ENCODE measurements at places on chromosomes 4 and X.

DNA sequence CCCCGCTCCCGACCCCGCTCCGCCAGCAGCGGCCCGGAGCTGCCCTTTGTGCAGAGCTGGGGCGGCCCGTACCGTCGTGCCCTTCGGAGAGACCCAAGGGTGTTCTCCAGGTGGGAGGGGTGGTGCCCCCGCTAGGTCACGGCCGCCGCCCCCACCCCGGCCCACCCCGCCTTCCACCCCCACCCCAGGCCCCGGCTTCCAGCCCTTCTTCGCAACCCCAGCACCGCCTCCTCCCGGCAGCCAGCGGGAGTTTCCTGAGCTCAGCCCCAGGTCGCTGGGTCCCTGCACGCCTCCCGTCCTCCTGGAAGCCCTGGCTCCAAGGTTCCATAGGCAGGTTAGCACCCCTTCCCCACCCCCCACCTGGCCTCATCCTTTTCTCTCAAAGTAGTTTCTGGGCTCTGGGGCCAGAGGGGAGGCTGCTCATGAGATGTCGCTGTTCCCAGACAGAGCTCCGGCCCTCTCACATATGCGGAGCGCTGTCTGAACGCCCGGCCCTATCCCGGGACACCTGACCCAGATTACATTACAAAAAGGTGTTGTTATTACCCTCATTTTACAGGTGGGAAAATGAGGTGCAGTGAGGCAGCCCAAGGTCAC lies 25.2 kb upstream of the FGFR3 start:
- no peak for DNase-seq

DNA sequence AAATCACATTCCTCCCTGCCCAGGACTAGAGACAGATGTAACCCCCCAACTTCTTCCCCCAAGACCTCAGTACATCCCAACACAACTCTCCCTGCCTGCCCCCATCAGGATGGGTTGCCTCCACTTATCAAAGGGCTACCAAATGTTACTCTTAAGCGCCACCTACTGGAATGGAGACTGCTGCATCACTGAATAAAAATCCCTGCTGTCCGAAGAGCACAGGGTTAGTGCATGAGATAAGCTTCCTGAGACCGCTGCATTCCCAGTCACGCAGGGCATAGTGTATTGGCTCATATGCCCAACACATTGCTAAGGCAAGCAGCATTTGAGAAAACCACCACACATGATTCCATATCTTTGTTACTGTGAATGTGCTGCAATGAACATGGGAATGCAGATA lies 544.5 kb downstream of the PPP4R3C start:
- DNase-seq = no peak

DNA sequence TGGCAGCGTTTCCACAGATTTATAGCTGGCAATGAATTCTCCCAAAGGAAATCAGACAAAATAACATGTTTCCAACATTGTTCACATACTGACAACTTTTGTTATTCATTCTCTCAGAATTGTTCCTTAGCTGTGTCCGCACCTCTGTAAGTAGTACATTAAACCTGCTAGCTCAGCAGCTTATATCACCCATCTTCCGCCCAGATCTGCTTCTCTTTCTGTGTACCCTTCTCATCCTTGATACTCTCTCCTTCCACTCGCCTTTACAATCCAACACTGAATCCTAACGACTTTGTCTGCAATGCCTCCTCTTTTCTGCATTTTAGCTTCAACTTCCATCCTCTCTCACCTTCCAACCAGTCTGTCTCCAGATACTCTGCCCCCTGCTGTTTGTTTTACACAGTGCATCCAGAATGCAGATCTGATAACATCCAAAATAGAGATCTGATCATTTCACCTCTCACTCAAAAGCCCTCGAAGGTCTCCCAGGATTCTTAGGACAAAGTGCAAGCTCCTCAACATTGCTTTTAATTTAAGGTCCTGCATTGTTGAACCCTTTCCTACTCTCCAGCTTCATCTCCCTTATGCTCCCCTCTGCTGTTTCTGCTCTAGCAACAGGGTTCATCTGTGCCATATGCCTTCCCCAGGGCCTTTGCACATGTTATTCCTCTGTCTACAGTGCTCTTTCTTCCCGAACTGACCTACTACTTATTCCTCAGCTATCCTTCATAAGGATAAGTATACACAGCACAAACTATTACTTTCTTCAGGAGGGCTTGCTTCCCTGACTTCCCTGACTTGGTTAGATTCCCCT lies 67.3 kb upstream of the VBP1 start:
- peak; percentile 28 for DNase-seq

DNA sequence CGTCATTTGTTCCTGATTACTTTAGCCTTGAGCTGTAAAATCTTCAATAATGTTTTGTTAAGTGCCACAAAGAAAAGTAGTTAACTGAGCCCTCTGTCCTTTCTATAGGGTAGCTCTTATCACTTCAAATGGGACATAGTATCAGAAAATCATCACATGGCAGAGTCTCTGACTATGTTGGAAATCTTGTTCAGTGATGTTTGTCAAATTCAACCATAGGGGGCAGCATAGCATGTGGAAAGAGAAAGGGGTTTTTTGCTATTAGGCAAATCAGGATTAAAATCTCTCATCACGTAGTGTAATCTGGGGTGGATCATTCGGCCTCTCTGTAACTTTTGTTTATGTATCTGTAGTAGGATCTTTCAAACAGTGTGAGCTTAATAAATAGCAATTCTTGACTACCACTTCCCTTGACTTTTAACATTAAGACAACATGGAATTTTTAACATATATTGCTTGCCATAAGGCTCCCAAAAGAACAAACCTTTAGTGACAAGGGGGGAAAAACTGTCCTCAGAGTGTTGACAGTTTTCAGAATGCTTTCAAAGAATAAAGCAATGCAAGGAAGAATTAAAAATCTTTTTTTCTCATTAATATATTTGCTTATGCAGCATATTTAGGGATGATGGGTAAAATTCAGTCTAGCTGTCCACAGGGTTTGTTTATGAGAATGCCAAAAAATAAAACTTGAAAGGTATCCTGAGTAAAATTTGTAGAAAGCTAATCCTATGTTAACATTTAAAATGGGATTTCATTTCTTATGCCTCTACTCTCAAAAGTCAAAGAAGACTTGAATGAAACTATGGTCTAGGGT lies 127.2 kb downstream of the FBXW7 start:
- DNase-seq = peak; percentile 60

DNA sequence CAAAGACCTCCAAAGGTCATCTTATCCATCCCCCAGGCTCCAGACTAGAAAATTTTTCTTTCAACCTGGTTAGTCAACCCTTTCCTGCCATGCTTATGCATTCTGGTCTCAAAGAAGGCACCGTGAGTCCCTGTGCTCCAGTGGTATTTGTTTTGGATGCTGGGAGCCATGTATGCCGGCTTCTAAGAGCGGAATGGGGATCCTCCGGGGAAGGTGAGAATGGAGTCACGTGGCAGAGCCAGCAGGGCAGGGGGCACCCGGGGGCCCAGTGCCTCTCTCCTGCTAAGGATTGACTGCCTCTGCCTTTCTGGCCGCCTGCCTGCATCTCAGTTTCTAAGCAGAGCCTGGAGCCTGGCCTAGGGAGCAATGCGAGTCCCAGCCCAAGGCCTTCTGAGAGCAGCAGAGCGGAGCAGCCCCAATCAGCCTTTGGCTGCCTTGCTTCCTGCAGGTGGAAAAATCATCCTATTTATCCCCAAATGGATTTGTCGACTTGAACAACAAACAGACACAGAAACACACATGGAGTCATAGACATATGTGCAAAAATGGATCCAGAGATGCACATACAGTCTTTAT lies 141.0 kb downstream of the PJA1 start:
- DNase-seq = no peak

DNA sequence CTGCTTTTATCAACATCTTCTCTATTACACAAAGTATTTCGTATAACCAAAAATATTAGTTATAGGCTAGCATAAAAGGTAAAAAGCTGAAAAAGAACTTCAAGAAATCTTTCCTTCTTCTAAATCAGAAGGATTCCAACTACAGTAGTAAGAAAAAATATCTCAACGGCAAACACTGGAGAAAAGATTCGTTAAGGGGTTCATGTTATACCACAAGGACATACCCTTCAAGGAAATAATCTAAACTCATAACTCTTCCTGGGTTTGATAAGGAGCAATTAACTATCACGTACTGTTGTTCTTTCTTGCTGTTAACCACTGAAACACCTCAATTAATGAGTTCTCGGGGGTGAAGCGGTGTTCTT lies 1.5 kb downstream of the SMIM14 start:
- DNase-seq = no peak

- DNase-seq = no peak
Observed at GRCh38 chr4:78520808-78521226, 30.8 kb upstream of the ANXA3 start.
